ENCODE measurements at places on chromosomes 3 and 15.

- no peak for DNase-seq
Measured at GRCh38 chr3:181881749-181882148, 170.0 kb downstream of the SOX2 start.

DNA sequence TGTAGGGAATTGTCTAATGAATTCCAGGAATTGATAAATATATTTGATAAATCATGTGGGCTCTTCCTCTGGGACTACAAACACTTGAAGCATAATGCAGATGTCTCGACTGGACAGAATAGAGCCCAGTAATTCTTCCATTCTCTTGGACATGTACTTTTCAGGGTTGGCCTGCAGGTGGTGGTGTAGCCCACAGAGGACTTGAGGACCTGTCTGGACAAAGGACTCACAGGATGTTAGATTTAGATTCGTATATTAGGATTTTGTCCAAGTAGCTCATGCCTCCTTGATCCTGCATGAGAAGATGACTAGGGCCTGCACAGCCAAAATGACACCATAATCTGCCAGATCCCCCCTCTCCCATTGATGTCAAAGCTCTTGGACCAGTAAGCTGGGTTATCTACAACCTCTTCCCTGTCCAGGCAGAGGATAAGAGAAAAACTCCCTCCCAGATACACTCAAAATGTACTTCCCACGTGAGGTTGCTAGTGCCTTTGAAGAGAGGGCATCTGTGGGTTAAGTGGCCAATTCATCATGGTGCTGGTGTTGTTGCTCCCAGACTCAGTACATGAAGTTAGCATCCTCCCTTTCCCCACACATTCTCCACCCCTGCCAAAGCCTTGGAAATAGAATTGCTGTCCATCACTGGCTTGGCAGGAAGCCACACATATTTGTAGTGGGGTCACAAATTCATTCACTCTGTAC is 88.6 kb upstream of the ZNF280D start:
- DNase-seq = peak; percentile 45

DNA sequence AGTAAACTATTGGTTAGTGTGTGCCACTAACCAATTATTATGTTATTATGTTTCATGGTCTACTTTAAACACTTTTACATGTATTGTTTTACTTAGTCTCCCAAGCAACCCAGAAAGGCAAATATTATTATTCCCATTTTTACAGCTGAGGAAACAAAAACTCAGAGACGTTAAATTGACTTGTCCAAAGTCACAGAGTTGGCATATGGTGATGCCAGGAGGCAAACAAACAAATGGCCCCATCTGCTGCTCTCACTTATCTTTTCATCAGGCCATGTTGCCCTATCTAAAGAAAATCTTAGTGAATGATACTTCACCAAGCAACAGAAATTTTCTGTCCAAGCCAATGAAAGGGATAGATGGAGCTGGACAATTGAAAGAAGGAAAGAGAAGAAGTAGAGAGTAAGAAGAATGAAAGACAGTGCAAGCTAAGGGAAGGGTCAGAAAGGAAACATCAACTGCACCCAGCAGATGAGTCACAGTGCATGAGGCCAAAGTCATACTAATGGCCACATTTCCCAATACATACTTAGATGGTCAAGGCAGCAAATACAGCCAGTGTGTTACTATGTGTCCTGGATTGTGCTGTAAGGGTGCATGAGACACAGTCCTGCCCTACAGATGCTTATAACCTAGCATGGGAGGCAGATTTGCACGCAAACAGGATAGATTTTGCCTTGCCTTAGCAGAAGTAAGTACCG is 266.9 kb downstream of the KCNMB2 start:
- no peak for DNase-seq

DNA sequence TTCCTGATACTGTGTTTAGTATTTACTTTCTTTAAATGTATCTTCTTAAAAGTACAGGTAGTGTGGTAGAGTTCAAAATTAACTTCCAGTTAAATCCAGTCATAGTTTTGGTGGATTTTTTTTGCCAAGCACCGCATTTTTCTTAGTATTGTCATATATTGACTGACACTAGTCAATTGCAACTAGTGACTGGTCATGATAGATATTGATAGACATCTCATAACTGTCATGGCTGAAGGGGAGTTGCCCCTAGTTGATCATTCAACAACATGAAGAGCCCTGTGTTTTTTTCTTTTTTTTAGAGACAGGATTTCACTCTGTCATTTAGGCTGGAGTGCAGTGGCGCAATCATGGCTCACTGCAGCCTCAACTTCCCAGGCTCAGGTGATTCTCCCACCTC is 22.1 kb downstream of the RAB8B start:
- DNase-seq = no peak
